ENCODE measurements at places on chromosomes 5 and 9.

- peak; percentile 17 for DNase-seq
Measured at GRCh38 chr5:180519098-180519497, 24.9 kb downstream of the CNOT6 start.

- no peak for DNase-seq
Measured at GRCh38 chr5:140608722-140609121, 24.3 kb downstream of the CD14 start.

DNA sequence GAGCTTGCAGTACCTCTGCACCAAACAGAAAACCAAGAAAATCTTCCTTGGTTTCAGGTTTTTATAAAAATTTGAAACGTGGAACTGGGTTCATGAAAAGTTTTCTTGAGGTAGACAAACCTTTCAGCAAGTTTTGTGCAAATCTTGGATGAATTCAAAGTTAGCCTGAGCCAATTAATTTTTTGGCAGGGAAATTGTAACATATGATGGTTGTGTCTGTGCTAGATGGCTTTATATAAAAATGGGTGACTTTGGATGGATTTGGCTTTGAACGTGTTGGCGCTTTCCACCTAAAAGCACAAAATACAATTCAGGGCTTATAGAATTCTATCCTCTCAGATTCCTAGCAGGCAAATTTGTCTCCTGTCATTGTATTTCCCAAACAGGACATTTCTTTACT, 524.4 kb downstream of the CAAP1 start:
- no peak for DNase-seq

GRCh38 chr5:56123531-56124243, 109.4 kb downstream of the ANKRD55 start:
- DNase-seq: peak; percentile 100

DNA sequence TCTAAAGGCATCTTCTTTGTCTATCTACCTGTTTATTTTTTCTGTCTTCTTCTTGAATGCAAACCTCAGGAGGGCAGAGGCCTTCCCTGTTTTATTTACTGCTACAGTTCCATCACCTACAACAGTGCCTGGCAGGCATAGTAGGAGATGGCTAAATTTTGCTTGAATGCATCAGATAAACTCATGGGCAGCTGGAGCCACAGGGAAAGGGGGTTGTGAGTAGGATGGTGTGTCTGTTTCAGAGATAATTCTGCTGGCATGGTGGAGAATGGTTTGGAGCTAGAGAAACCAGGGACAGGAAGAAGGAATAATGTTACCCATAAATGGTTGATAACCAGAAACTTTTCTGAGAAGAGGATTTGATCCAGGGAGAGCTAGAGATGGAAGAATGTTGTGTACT, 189.8 kb upstream of the BRINP1 start:
- no peak for DNase-seq

DNA sequence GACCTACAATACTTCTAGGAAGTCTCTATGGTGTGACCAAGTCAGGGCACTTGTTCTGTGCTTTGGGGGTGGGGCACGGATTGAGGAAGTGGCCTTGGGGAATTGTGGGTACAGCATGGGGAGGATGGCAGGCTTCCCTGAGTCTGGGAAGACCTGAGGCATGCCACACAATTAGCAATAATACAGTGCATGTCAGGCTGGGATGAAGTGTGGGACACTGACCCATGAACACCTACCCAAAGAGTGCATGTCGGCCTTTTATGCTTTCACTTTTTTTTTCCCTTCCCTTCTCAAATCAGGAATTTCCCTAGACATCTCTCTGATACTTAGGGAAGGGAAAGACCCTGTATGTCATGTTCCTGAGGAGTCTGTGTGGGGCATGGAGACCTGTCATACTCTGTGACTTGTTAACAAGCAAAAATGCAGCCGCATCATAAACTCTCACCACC, 146.4 kb downstream of the PALM2AKAP2 start:
- no peak for DNase-seq

DNA sequence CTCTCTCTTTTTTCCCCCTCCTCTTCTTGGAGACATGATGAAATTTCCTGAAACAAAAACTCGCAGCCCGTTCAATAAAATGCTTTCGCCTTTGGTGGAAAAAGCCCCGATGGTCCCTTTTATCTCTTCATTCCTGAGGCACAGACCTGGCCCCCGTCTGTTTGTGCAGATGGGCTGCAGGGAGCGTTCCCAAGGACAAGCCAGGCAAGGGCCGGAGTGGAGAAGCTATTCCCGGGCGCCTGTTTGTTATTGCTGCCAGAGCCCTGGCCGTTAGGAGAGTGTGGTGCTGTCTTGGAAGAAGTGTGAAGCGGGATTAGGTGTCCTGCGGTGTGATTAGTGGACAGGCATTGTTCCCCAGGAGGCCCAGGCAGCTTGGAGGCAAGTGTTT, 71.9 kb downstream of the SMIM23 start:
- DNase-seq: peak; percentile 48

DNA sequence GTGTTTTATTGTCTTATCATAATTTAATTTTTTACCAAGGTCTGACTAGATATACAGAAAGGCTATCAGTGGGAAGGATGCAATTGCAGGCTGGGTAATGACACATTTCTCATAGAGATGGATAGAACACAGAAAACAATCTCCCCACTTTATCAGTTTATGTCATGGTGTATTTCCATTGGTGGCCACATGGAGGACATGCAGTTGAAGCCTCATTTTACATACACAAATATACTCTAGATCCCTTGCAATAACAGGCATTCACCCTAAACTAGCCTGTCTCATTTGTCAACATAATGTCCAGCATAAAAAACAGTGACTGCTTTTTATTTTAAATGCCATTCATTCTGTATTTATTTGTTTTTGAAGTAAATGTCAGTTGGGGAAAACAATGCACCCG, 526.3 kb downstream of the GABRG2 start:
- no peak for DNase-seq

- no peak for DNase-seq
Measured at GRCh38 chr9:85204176-85204575, 534.6 kb downstream of the NTRK2 start.

GRCh38 chr9:105670315-105670714, 8.1 kb downstream of the TAL2 start:
- no peak for DNase-seq

- no peak for DNase-seq
Measured at GRCh38 chr5:122871661-122872060, 26.2 kb downstream of the SNX24 start.

- DNase-seq: peak; percentile 98
Measured at GRCh38 chr5:168409591-168410458, 76.4 kb upstream of the RARS1 start.

DNA sequence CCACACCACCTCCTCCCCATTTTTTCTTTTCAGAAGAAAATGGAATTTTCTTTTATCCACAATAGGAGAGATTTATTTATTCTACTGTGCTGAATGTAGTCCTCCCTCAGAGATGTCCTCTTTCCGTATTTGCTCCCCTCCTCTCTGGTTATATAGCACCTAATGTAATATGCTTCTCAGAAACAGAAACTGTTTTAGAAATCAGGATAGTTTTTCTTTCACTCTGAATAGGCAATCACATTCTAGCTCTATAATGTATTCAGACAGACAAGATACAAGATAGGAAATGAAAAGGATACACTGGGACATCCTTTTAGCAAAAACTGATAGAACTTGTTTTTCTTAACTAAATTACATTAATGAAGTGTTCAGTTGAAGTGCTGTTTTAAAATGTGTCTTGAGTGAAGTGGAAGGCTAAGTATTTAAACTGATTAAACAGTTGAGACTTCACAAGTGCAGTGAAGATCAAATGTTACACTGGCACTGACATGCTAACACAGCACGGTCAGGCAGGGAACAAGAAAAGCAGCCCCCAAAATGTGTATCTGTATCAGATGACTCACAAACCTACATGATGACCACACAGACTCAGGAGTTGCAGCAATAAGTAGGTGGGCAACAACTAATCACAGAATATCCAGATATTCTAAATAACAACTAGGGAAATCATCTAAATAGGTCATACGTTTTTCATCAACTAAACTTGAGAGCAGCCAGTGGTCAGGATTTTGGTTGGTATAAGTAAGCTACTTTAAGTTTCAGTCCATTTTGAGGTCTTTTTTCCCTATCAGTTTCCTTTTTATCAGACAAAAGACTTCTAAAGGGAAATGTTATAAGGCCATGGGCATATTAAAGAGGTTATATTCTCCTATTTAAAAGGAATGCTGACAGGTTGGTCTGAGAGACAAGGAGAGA, 260.4 kb downstream of the MLLT3 start:
- DNase-seq: no peak

- DNase-seq: peak; percentile 71
Measured at GRCh38 chr5:124908581-124909451, 162.4 kb upstream of the ZNF608 start.

GRCh38 chr5:163825661-163826060, 320.2 kb downstream of the MAT2B start:
- DNase-seq: no peak

DNA sequence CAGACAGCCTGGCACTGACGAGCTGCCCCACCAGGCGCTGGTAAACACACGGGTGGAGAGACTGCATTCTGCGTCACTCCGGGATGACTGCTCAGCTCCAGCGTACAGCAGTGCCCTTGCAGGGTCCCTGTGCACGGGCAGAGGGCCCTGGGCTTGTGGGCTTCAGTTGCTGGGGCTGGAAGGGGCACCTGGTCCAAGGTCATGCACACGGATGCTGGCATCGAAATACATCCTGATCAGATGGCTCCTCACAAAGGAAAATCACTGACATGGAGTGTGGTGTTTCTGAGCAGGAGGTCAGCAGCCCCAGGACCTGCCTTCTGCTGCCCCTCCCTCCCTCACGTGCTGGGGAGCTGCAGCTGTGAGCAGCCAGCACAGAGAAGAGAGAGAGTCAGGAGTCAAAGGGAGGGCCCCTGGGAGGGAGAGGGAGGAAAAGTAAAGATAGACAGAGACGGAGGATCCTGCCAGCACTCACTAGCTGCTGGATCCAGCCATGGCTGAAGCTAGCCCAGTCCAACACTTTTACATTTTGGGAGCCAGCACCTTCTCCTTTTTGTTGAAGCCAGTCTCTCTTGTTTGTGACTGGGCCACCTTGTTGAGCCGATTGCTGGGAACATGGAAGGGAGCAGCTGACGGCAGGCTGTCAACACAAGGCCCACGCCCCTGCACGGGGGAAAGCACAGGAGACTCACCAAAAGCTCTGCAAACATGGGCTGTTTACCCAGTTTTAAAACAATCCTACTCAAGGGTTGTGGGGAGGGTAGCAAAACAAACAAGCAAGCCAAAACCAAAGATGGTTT, 166.5 kb upstream of the PHYKPL start:
- DNase-seq: no peak

DNA sequence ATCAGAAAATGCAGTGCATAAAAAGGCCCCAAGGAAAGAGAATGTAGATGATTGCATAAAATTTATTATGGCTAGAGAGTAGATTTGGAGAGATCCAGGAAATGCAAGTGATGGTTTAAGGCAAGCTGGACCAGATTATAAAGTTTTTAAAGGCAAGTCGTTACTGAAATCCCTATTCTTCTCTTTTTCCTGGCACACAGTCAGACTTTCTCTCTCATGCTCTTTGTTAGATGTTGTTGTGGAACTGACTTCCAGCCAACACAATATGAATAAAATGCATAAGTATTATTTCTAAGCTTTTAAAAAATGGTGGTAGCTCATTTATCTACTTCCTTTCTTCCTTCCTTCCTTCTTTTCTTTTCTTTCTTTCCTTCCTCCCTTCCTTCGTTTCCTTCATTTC, 1085.4 kb upstream of the CDH6 start:
- DNase-seq: no peak

- no peak for DNase-seq
Measured at GRCh38 chr9:78626971-78627370, 330.0 kb downstream of the PSAT1 start.

DNA sequence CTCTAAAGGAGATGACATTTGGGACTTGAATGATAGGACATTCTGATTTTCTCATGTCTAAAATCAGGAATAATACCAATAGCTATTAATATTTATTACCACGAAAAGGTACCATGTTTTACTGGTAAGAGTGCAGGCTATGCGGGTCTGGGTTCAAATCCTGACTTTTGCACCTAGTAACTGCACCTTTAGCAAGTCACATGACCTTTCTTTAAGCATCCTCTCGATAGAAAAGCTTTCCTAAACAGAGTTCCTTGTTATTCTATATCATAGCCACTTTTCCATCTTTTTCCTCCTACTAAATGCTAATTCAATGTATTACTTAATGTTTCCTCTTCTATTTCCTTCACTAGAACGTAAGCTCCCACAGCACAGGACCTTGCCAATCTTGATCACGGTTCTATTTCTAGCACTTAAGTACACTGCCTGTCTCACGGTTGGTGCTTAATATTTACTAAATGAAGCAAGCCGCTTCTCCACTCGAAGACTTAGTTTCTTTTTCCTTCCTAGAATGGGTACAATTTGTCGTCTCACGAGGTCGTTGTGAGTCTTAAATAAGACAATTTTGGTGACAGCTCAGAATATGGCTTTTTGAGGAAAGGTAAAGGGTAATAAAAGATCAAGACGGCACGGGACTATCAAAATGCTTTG, 816 bp downstream of the RBM18 start:
- peak; percentile 44 for DNase-seq

Measured in fibroblast of villous mesenchyme (primary cell).